B cell (primary cell): ENCODE measurements at places on chromosomes 1 and 21. TPM values are rescaled to one million over a fixed set of nuclear protein-coding genes. Genes with fewer than 3 reads are reported as not detected.

The IPO9 gene
- 56.9 and 57.0 TPM in 2 replicates for total RNA-seq

The TRMT1L gene
- total RNA-seq, result 27.5 and 33.2 TPM in 2 replicates

GRCh38 chr1:117017648-117018047 is 16.1 kb downstream of the CD101 start:
- H3K4me1 ChIP-seq, result no peaks in the 10 kb centered on the region
- no peak overlapping the region for H3K4me3 ChIP-seq
- no peaks in the 10 kb centered on the region for H3K27me3 ChIP-seq
- no peaks in the 10 kb centered on the region for H3K36me3 ChIP-seq
- H3K27ac ChIP-seq, result no peak overlapping the region
- DNase-seq, result no peak

The MIXL1 gene
- total RNA-seq, result 0.68 and 1.7 TPM in 2 replicates

The CHIA gene
- not detected in 2 replicates for total RNA-seq

DNA sequence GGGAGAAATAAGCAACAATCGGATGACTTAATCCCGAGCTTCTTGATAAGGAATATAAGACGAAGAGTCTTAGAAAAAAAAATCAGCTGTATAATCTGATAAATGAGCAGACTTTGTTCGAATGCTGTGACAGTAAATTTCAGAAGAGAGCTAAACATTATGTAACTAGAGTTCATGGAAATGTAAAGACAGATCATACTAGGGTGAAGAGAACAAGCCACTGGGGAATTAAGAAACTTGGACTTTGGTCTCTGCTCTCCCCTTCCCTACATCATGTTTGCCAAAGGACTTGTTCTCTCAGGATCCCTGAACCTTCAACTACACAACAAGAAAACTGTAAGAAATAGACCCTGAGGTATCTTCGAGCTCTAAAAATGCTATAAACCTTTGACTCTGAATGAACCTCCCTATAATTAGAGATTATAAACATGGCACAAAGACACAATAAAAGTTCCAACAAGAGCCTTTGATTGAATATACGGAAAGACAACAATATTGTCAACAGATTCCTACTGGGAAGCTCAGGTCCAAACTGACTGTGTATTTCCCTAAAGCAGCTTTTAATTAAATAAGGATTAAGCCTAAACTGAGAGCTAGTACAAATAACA is 27.5 kb downstream of the FRRS1 start:
- no peaks in the 10 kb centered on the region for H3K4me1 ChIP-seq
- H3K36me3 ChIP-seq, result no peaks in the 10 kb centered on the region
- H3K27ac ChIP-seq, result no peak overlapping the region
- no peaks in the 10 kb centered on the region for H3K27me3 ChIP-seq
- H3K4me3 ChIP-seq, result no peak overlapping the region

The SPATA46 gene
- not detected in 2 replicates for total RNA-seq

DNA sequence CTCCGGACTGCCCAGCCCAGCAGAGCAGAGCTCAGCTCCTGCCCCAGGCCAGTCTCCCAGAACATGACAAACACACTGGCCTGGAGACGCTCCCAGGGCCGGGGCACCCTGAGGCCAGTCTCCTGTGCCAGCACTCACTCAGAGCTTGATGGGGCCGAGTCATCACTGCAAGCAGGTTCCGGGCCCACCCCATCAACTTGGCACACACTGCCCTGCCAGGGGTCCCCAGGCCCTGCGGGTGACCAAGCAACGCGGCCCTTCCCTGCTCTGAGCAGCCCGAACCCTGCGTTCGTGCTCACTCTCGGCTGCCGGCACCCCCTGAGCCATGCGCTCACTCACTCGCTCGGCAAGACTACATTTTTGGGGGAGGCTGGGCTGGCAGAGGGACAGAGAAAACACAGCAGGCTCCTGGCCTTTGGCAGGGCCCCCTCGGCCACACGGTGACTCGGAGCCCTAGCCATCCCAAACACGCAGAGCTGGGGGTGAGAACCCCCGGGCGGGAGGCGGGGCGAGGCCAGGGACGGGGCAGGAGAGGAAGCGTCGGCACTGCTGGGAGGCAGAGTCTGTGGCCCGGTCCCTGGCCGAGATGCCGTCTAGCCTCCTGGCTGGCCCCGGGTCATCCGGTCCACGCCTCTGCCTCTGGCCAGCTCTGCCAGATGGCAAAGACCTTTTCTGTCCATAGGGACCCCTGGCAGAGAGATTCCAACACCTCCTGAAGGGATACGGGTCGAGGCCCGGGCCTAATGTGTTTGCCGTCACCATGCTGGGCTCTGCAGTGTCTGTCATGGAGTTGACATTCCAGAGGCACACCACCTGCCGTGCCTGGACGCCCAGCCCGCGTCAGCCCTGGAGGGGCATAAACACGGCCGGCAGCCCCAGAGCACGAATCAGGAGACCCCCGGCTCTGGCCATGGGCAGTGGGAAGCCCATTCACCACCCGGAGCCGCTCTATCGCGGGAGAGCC is 68.0 kb downstream of the MEGF6 start:
- peaks cover under 1% of the 10 kb centered on the region for H3K4me1 ChIP-seq
- DNase-seq, result no peak
- no peak overlapping the region for H3K27ac ChIP-seq
- no peaks in the 10 kb centered on the region for H3K36me3 ChIP-seq
- H3K4me3 ChIP-seq, result no peak overlapping the region

DNA sequence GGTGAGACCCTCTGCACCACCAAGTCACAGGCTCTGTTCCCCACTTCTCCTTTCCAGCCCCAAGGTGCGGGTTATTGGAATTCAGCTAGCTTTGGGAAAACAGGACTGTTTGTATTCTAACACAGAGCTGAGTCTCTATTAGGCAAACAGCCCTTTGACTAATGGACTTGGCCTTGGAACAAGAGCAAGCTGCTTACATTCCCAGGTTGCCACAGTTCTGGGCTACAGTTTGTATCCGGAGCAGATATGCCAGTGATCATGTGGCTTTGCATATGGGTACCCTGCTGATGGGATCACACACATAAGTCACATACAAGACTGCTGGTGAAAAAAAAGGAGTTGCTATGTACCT is 110.5 kb upstream of the COA6 start:
- H3K4me1 ChIP-seq, result no peaks in the 10 kb centered on the region
- H3K4me3 ChIP-seq, result no peak overlapping the region
- no peak for DNase-seq
- H3K36me3 ChIP-seq, result no peaks in the 10 kb centered on the region
- no peak overlapping the region for H3K27ac ChIP-seq

DNA sequence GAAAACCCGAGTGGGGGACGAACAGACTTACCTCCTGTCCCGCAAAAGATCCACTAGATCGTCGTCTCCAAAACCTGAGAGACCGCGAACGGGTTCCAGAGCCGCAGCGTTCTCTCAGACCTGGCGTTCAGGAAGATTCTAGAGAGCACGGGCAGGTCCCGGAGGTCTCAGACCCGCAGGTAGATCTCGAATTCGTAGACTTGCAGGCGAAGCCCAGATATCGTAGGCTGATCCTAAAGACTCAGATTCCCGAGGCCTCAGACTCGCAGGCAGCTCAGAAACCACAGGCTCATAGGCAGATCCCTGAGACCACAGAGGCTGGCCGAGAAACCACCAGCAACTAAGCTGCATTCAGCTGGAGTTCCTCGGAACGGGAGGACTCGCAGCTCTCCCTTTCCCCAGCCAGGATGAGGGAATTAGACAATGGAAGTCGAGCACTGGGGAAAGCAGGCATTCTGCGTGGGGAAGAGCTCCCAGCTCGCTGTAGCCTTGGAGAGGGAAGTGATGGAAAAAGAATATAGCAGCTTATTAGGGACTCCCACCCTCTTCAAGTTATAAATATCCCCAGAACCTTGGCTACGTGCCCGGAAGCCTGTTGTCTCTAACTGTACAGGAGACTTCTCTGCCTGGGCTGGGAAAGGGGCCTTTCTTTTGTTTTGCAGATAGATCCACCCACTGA is at the start of gene ZNF436:
ZNF436 (minus strand) TSS at position 502 of the 679 bp plus-strand sequence. CDS start 1,831 bp downstream, outside the sequence.
- no peaks in the 10 kb centered on the region for H3K27me3 ChIP-seq
- H3K4me3 ChIP-seq, result peak within 1 kb of the TSS; percentile 93
- no peaks in the 10 kb centered on the region for H3K36me3 ChIP-seq
- H3K4me1 ChIP-seq, result peaks cover 19% of the 10 kb centered on the region
- DNase-seq, result peak; percentile 30

DNA sequence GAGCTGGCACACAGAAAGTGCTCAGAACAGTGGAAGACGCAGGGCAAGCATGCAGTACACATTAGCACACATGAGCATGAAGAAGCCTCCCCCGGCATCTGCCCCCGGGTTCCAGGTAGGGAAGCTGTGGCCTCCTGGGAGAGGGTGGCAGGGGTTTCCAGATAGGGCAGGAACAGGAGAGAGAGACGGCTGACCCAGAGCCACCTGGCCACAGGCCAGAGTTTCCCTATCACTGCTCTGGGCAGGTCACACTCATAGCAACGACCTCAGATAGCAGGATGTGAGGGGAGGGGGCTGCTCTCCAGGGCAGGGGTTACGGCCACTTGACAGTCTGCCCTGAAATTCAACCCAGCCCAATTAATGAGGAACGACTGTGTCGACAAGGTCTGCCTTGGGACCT is 36.6 kb downstream of the GLIS1 start:
- H3K27me3 ChIP-seq, result no peaks in the 10 kb centered on the region
- H3K36me3 ChIP-seq, result no peaks in the 10 kb centered on the region
- H3K27ac ChIP-seq, result no peak overlapping the region
- no peak for DNase-seq
- no peak overlapping the region for H3K4me3 ChIP-seq

DNA sequence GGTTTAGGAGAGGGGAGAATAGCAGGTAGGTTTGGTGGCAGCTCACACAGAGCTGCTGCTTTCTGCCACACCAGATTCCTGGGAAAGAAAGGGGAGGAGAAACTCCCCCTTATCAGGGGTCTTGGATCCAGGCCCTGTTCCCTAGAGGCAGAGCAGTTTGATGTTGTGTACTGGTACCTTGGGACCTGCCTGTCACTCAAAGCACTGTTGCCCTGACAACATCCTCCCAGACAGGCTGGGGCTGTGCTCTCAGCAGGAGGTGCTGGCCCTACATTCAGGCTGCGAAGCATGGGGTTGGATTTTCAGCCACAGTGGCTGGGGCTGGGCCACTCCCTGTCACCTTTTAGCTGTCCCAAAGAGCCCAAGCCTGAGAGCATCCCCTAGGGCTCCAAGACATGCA is 188.0 kb downstream of the GRIK3 start:
- H3K27ac ChIP-seq, result no peak overlapping the region
- no peak overlapping the region for H3K4me3 ChIP-seq
- H3K27me3 ChIP-seq, result no peaks in the 10 kb centered on the region
- H3K4me1 ChIP-seq, result no peaks in the 10 kb centered on the region
- DNase-seq, result no peak
- H3K36me3 ChIP-seq, result no peaks in the 10 kb centered on the region

DNA sequence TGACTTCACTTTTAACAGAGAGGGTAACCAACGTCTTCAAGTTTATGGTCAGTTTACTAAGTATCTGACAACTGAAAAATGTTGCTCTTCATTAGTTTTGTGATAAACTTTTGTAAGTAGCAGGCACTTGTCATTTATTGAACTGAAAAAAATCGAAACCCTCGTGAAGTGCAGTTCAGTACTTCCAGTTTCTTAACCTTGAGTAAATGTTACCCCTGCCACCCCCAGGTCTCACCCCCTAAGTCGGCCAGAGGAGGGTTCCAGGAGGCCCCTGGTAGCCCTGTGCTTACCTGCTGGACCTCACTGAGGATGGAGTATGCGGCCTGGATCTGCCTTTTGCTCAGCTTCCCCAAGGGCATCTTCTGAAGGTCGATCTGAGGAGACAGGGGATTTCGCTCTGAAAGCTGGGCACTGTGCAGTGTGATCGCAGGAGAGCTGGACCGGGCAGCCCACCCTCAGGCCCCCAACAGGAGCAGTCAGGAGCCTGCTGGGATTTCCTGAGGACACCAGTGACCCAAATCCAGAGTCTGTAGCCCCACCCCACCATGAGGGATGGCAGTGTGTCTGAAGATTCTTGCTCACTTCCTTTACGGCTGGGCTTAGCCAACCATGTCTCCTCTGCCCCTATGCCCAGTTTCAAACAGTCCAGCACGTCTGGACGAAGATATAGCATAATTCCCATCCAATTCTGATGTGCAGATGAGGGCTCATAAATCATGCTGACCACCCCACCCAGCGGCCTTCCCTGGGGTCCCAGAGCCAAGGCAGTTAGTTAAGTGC is 37.6 kb downstream of the PARP1 start:
- peaks cover 39% of the 10 kb centered on the region for H3K4me1 ChIP-seq
- no peaks in the 10 kb centered on the region for H3K27me3 ChIP-seq
- H3K36me3 ChIP-seq, result peaks cover 13% of the 10 kb centered on the region
- H3K27ac ChIP-seq, result peak overlapping the region; percentile 58
- DNase-seq, result peak; percentile 42
- H3K4me3 ChIP-seq, result no peak overlapping the region

The RNU1-3 gene
- 4,377 and 4,541 TPM in 2 replicates for total RNA-seq

DNA sequence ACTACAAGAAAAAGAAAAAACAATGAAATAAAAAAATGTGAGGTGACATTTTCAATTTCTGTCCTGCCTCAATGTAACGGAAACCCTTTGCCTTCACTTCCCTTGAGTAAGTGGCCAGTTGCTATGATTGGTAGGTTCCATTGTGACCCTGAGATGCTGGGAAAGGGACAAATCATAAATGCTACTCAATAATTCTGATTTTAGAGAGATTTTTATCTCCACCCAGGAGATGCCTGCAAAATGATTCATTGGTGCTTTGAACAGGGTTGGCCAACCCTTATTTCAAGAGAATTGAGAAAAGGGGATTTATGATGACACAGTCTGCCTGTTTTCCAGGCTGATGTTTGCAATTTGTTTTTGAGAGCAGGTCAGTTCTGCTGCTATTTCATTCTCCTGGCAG is 22.5 kb downstream of the XCL1 start:
- H3K36me3 ChIP-seq, result no peaks in the 10 kb centered on the region
- no peaks in the 10 kb centered on the region for H3K4me1 ChIP-seq
- no peaks in the 10 kb centered on the region for H3K27me3 ChIP-seq
- no peak overlapping the region for H3K27ac ChIP-seq
- H3K4me3 ChIP-seq, result no peak overlapping the region

The ADGRL4 gene
- total RNA-seq, result not detected in 2 replicates

The GLRX2 gene
- 12.9 and 13.9 TPM in 2 replicates for total RNA-seq

DNA sequence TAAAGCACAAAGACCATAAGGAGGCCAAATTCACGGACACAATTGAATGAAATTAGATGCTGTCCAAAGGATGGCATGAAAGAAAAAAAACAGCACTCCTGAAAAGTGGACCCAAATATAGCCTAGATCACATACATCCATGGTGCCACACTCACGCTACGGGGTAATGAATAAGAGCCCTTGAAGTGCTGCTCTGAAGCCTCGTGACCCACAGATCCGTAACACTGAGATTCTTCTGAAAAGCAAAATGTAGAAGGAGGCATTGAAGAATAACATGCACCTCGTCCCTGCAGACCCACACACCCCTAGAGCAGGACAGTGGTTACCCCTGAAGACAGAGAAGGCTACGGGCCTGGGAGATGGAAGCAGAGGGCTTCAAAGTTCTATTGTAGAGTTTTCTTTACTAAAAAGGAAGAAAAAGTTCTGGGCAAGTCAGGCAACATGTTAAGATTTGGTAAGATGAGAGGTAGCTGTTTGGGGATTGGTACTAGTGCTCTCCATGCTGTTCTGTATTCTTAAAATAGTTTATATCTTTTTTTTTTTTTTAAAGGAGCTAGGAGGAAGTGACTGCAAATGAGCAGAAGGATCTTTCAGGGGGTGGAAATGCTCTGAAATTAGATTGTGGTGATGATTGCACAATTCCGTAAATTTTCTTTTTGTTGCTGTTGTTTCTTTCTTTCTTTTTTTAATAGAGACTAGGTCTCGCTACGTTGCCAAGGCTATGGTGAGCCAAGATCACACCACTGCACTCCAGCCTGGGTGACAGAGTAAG is 4.1 kb upstream of the ITGB2 start:
- peaks cover 82% of the 10 kb centered on the region for H3K4me1 ChIP-seq
- peak overlapping the region; percentile 53 for H3K27ac ChIP-seq
- no peaks in the 10 kb centered on the region for H3K27me3 ChIP-seq
- H3K36me3 ChIP-seq, result no peaks in the 10 kb centered on the region
- peak; percentile 58 for DNase-seq
